Stimulated activated CD8-positive, alpha-beta memory T cell treated with anti-CD3 and anti-CD28 coated beads, Interleukin-4, amount 100 ng/mL, for 1 hour (primary cell): ENCODE measurements at places on chromosomes 12 and 14.

- DNase-seq, result no peak
Measured at GRCh38 chr12:132803888-132804287, 24.8 kb downstream of the GOLGA3 start.

GRCh38 chr12:108933949-108934348 is 54.1 kb downstream of the DAO start:
- no peak for DNase-seq

DNA sequence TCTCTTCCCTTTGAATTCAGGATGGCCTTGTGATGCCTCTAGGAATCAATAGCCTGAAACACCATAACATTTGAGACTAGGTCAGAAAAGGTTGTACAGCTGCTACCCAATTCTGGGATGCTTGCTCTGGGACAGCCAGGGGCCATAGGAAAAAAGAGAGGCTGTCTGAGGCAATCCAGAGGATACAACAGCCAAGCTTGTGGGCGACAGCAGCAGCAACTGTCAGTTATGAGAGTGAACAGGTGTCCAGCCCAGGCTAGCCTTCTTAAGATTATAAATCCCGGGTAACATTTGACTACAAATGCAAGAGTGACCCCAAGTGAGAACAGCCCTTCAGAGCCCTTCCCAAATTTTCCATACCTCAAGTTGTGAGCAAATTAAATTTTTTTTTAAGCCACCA is 11.1 kb downstream of the DCN start:
- no peak for DNase-seq

GRCh38 chr14:69798339-69798735 is 1.3 kb upstream of the SLC10A1 start:
- no peak for DNase-seq

- DNase-seq, result no peak
Measured at GRCh38 chr12:112303004-112303403, 79.2 kb downstream of the HECTD4 start.

DNA sequence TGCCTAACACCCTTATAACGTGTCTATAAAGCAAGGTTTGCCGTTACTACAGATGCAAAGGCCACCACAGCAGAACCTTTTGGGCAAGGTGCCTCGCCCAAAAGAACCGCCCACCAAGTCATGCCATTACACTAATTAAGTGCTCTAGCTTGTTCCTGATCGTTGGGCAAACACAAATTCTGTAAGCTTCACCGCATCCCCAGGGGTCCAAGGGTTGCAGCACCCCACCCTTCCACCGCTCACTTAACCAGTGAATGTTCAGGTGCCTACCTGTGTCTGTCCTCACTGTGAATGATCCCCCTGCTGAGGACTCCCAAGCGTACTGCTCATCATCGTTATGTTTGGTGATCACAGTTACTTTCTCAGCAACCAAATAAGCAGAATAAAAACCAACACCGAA is 1.4 kb downstream of the HSP90AA1 start:
- no peak for DNase-seq

DNA sequence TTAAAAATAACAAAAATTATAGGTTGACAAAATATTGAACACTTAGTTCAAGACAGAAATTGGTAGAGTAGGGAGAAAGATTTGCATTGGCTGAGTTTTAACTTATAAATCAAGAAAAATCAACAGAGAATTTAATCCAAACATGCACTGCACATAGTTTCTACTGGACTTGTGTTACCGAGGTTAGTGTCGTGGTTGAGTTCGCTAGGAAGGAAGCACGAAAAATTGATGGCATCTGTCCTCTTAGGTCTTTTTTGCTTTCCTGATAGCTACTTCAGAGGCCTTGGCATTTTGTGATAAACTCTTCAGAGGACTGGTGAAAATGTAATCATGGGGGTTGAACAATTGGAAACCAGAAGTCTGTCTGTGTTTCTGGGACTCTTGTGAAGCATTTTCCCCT is 392.9 kb downstream of the NUAK1 start:
- DNase-seq, result no peak

- DNase-seq, result no peak
Measured at GRCh38 chr12:109269428-109269827, 39.7 kb downstream of the FOXN4 start.

- no peak for DNase-seq
Measured at GRCh38 chr14:48430805-48431204, 755.4 kb upstream of the MDGA2 start.

DNA sequence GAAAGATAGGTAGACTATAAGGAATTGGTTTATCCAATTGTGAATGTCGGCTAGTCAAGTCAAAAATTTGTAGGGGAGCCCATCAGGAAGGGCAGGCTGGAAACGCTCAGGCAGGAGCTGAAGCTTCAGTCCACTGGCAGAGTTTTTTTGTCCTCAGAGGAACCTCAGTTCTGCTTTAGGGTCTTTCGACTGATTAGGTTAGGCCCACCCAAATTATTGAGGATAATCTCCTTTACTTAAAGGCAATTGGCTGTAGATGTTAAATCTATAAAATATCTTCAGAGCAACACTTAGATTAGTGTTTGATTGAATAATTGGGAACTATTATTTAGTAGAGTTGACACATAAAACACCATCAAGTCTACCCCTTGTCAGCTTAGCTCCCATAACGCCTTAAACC is 105.5 kb upstream of the ARHGAP5 start:
- DNase-seq, result no peak

- no peak for DNase-seq
Measured at GRCh38 chr14:36284971-36285595, 35.4 kb downstream of the MBIP start.
